SHP77 treated with DMSO at 0.1 percent for 48 hours (cell line): ENCODE measurements at places on chromosomes 6 and 20.
A peak's percentile ranks its signal among the peaks of the same experiment; 100 is the strongest.

- no peak for DNase-seq
Measured at GRCh38 chr6:105424175-105424783, 21.4 kb upstream of the PREP start.

GRCh38 chr6:11688425-11688709 is 90.2 kb downstream of the ADTRP start:
- DNase-seq = no peak

DNA sequence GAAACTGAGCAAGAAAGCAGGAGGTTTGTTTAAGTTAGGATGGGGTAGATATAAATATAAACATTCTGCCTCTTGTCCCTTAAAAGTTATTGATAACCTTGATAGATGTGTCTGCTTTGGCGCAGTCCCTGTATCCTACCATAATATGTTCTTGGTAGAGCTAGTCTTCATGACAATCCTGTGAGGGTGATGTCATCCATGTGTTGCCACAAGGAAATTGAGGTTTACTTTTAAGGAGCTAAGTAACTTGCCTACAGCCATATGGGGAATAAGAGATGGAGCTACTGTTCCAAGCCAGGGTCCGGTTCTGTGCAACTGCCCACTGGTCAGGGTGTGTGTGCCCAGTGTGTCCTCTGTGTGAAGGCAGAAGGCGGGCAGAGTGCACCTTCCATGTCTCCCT is 78.5 kb downstream of the SSR1 start:
- no peak for DNase-seq

GRCh38 chr20:50561379-50562078 is 51.3 kb downstream of the PTPN1 start:
- no peak for DNase-seq

DNA sequence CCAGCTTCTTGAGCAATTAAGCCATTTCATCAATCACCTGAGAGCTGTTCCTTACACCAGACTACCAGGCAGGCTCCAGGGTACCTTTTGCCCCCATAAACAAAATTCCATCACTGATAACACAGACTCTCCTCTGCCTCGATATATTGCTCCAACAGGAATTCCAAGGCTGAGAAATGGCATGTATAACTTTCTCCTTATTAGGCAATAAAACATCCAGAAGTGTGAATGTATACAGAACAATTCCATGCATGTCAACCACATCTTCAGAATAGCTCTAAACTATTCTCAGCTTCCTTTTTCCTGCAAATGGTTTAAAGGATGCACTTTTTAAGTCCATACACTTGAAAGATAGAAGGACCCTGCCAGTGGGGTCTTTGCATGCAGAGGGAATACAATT is 73.8 kb downstream of the EDN3 start:
- DNase-seq = no peak

DNA sequence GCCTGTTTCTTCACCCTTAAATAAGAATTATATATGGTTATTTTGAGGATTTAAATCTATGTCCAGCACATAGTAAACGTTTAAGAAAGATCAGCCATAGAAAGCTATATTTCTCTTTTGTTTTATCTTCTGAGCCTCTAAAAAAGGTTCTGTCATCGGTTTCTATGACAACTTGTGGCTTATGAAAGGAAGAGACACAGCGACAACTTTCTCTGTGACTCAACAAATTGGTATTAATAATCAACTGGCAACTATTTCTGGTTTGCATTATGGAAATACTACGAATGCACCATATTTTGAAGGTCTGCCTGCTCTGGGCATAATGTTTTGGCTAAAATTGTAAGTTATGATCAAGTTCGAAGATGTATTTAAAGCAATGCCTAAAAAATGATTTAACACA is 751.0 kb downstream of the CD109 start:
- no peak for DNase-seq

DNA sequence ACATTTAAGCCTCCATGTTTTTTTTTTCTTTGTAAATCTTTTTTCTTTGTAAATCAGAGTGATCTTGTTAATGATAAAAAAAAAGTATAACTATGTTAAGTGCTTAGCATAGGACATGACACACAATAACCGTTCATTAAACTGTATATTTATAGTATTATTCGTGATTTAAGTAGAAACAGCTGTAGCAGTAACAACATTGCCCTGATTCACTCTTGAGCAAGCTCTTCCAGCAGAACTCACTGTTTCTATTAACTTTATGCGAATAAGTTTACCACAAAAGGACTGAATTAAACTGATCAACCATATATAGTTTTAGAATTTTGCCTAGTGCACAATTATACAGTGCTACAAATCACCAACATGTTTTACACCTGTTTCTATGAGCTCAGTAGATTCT is 1338.0 kb upstream of the EYS start:
- no peak for DNase-seq

- no peak for DNase-seq
Measured at GRCh38 chr20:61629602-61630390, 377.7 kb downstream of the CDH4 start.

GRCh38 chr20:43560974-43561373 is 2.1 kb downstream of the SGK2 start:
- no peak for DNase-seq

GRCh38 chr6:56040889-56041301 is 165.5 kb upstream of the BMP5 start:
- no peak for DNase-seq

DNA sequence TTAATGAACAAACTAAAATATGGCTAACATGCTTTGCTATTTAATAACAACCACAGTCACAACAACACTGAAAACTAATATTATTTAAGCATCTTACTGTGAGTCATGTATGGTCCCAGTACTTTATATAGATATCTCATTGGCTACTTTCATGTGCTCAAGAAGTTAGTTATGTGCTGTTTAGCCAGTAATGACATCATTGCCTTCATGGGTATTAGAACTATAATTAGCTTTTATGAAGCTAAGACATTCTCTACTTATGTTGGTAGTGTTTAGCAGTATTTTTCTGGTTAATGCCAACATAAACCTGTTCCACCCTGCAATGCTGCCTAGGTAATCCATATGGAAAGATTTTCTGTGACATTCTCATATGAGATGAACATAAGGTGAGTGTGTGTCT is 56.1 kb downstream of the ADGRG6 start:
- no peak for DNase-seq

DNA sequence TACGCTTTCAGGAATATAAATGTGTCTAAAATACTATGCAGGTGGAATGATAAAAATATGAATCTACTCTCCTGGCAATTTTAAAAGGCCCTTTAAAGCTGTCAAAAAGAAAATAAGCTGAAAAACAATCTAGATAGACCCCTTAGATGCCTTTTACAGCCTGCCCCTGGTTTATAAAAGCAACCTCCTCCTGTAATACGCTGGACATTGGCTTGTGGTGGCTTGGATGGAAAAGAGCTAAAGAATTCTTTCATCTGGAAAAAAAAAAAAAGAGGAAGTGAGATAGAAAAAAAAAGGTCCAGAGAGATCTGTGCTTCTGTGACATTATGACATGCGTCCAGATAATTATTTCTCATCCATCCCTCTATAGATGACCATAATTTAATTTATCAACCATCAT is 115.9 kb upstream of the NRSN1 start:
- DNase-seq = no peak

GRCh38 chr20:33644313-33645071 is 17.6 kb upstream of the C20orf144 start:
- DNase-seq = no peak

DNA sequence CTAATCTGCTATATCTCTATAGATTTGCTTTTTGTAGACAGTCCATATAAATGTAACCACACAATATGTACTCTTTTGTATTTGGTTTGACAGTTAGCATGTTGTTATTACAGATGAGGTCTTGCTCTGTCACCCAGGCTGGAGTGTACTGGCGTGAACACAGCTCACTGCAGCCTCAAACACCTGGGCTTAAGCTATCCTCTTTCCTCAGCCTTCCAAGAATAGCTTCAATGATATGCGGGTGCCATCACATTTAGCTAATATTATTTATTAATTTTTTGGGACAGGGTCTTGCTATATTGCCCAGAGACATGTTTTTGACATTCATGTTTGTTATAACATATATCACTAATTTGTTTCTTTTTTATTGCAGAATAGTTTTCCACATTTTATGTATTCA is 10.8 kb downstream of the REPS1 start:
- DNase-seq = no peak

GRCh38 chr20:20095114-20095872 is 43.0 kb downstream of the CFAP61 start:
- no peak for DNase-seq

- DNase-seq = no peak
Measured at GRCh38 chr6:134363323-134364039, 45.6 kb upstream of the SGK1 start.

DNA sequence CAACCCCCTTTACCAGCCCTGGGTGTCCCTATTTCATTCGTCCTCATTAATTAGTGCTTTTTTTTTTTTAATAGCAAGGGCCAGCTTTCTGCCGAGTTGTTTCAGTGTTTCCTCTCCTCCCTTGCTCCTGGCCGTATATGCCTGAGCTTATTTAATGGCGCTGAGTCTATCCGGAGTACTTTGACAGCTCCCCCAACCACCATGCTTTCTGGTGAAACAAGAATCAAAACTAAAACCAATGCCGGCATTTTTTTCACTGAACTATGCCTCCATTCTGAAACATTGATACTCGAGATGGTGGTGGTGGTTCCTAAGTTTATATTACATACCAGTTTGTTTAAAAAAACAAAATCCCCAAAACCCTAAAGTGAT is 1.2 kb downstream of the DCBLD1 start:
- peak; percentile 36 for DNase-seq

DNA sequence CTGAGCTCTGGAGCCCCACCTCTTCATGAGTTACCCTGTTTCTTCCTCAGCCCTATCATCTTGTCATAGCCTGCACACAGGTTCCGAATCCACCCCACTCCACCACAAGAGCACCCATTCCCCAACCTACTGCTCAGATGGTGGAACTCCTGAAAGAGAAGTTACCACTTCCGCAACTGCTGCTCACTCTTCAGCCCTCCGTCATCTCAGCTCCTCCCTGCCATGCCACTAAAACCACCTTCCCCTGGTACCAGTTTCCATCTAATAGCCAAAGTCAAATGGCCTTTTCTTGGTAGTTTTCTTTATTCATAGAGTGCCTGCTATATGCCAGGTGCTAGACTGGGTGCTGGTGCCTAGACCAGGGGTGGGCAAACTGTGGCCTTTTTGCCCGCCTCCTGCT is 3.9 kb downstream of the RAB22A start:
- no peak for DNase-seq

DNA sequence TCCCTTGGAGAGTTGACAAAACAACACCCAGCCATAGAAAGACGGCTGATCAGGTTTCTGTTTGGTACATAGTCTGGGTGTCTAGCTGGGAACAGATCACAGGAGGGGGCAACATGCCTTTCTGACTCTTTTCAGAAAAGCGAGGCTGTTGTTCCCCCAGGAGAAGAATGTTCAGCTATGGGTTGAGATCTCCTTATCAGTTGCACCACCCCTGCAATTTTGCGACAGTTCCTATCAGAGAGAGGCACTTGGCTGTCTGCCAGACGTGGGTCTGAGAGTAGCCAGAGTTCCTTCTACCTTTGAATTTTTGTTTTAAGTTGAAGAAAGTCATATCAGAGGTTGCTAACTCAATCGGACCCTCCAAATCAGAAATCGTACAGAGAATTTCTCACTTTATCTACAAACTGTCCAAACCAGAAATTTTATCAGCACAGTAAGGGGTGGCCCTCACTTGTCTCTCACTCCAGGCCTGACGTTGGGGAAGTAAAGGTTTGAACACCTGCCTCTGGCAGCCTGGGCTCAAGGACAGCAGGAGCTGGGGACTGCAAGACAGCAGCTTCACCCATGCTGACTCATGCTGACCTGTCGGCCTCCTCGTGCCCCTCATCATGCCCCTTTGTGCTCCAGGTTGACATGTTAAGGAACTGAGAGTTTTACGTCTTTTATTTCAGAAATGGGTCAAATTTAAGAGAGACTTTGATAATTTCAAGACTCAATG is 42.3 kb downstream of the TMC2 start:
- DNase-seq = peak; percentile 41

- DNase-seq = no peak
Measured at GRCh38 chr6:26388441-26388840, 5.5 kb downstream of the BTN2A2 start.

- no peak for DNase-seq
Measured at GRCh38 chr6:145276756-145277155, 458.6 kb downstream of the EPM2A start.
